ENCODE measurements at places on chromosomes 16 and 17.

DNA sequence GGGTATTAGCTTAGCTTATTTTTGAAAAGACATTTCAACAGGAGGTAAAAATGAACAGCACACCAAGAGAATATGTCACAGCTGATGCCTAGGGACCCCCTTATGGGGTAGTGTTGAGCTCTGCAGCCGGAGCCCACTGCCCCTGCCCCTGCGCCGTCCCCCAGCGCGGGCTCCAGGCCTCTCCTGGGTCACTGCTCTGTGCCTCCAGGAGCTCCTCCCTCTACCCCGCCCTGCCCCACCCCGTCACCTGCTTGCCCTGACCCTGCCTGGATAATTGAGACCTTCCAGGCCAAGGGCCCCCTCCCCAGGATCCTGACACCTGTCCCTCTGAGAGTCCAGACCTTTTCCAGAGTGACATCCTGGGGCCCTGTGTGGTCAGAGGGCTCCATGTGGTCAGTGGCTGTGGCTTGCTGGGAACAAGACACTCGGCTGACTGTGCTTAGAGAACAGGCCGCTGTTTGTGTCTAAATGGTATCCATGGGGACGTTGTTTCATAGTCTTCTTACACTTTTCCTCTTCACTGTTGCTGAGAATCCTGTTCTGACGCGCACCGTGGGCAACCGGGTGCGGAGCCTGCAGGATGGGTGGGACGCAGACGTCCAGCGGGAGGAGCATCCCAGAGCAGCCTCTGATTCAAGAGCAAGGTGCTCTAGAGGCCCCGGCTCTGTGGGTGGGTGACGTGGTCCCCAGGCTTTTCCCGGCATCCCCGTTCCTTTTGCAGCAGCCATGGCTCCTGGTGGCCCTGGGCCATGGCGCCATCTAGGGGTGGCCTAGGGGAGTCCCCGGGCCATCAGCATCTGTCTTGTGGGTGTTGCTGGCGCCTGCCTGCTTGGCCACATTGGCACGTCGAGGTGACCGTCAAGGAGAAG, 20.0 kb upstream of the WFIKKN1 start:
- DNase-seq: peak; percentile 31

GRCh38 chr17:57260325-57261083, 4.2 kb downstream of the MSI2 start:
- no peak for DNase-seq

- DNase-seq: no peak
Measured at GRCh38 chr16:11835309-11835708, 16.0 kb downstream of the RSL1D1 start.

- DNase-seq: no peak
Measured at GRCh38 chr16:48409839-48410632, 24.8 kb upstream of the SIAH1 start.

- DNase-seq: no peak
Measured at GRCh38 chr17:1082579-1082978, 85.7 kb downstream of the TIMM22 start.

DNA sequence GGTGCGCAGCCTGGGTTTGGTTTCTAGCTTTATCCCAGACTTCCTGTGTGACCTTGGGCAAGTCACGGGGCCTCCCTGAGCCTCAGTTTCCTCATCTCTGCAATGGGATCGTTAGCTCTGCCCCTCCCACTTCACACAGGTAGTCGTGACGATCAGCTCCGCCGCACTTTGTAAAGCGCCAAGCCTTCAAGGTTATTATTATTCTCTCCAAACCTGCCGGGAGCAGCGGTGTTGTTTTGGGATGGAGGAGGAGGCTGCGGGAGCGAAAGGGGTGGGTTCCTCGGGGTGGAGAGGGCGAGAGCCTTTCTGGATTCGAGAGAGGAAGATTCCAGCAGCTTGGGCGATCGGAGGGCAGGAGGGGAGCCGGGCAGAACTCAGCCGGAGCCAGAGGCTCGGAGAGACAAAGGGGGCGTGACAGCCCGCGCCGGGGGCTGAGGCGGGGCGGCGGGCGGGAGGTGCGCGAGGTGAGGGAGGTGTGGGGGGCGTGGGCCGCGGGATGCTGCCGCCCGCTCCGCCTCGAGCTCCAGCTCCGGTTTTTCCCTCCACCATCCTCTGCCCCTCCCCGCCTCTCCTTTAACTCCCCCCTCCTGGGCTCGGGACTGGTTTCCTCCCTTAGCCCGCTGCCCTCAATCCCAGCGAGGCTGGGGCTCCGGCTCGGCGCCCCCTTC, at the start of gene EFNB3:
Gene EFNB3, plus strand, starts transcription at position 602 of the 668 bp plus-strand sequence. CDS start 397 bp downstream, outside the sequence.
- no peak for DNase-seq

DNA sequence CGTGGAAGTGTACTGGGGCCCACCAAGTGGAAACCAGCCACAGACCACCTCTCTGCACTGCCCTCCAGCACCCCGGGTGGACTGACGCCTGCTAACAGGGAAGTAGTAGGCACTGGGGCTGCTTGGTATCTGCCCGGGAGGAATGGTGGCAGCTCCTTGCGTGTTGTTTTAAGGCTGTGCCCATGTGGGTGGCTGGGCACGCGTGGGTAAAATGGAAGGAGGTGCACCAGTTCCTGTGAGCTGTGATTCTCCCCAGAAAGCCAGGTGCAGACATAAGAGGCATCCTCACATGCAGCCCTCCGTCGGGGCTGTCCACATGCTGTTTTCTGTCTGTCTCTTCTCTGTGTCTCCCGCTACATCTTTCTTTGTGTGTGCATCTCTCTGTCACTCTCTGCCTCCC, 122.3 kb downstream of the ENGASE start:
- no peak for DNase-seq

Data from activated CD4-positive, alpha-beta T cell treated with anti-CD3 and anti-CD28 coated beads, Interleukin-2, Interleukin-4, amounts not matched to agents 100 ng/mL and 50 ng/mL, durations not matched to agents 16 hours and 8 hours (primary cell).